Neural crest cell (in vitro differentiated cells): ENCODE measurements at places on chromosomes 4 and X. TPM values are rescaled to one million over a fixed set of nuclear protein-coding genes. Genes with fewer than 3 reads are reported as not detected.

DNA sequence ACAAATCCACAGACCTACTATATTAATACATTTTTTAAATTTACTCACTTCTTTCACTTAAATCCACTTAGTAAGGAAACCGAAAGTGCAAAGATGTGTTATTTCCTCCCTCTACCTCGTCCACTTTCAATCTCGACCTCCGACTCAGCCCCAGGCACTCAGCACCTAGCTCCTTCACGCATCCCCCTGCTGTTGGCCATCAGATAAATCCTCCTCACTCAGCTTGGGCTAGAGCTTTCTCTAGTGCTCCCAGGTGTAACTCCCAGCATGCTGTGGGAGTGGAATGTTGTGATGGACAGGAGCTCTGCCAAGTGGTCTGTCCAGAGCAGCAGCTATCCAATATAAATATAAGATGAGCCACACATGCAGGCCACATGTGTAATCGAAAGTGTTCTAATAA lies 26.7 kb upstream of the TEC start:
- H3K4me1 ChIP-seq: no peaks in the 10 kb centered on the region
- no peak overlapping the region for H3K4me3 ChIP-seq
- no peak overlapping the region for H3K27ac ChIP-seq
- no peaks in the 10 kb centered on the region for H3K36me3 ChIP-seq
- no peaks in the 10 kb centered on the region for H3K27me3 ChIP-seq

GRCh38 chrX:1601051-1601767 lies 9.8 kb downstream of the AKAP17A start:
- H3K27ac ChIP-seq: no peak overlapping the region
- no peak for DNase-seq
- no peaks in the 10 kb centered on the region for H3K4me1 ChIP-seq
- peaks cover 27% of the 10 kb centered on the region for H3K36me3 ChIP-seq

DNA sequence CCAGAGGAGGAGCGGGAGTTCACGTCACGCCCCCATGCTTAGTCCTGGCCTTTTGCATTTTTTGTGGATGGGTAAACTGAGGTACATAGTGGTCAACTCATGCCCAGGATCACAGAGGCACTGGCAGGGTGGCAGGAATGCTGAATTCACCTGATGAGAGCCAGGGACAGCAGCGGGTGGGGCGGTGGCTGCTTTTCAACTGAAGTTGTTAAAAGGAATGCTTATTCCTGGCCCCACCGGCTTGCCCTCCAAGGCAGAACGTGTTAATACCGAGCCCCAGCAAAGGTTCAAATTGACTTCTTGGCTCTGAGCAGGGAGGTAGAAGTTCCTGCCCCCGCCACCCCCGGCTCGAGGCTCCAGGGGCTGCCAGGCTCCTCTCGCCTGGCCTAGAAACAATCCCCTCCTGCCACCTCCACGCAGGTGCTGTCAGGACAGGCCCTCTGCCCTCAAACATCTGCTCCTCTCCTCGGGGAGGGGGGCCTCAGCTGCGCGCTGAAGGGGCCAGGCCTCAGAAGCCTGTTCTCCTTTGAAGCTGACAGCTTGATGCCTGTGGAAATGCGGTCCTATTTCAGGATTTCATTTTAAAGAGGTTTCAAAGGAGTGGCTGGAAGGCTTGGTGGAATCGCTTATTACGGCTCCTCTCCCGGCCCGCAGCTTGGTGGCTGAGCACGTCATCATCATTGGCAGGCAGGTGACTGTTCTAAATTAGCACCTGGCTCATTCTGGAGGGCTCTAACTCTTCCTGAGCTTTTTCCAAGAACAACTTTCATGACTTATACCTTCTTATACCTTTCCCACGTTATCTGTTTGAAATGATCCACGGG lies 93.0 kb downstream of the PHKA2 start:
- DNase-seq: no peak
- peaks cover 15% of the 10 kb centered on the region for H3K4me1 ChIP-seq
- peaks cover 2% of the 10 kb centered on the region for H3K36me3 ChIP-seq

GRCh38 chr4:6538111-6538510 lies 36.9 kb upstream of the MAN2B2 start:
- peaks cover 56% of the 10 kb centered on the region for H3K27me3 ChIP-seq
- H3K36me3 ChIP-seq: no peaks in the 10 kb centered on the region
- DNase-seq: no peak
- no peak overlapping the region for H3K4me3 ChIP-seq
- no peak overlapping the region for H3K27ac ChIP-seq

- no peak overlapping the region for H3K27ac ChIP-seq
- peak; percentile 41 for DNase-seq
- H3K27me3 ChIP-seq: no peaks in the 10 kb centered on the region
- H3K36me3 ChIP-seq: no peaks in the 10 kb centered on the region
These were observed 17.1 kb upstream of the MAP7D3 start for GRCh38 chrX:136268051-136269048.

GRCh38 chr4:169921237-169921636 lies 105.0 kb downstream of the MFAP3L start:
- H3K4me1 ChIP-seq: peaks cover 3% of the 10 kb centered on the region
- no peak overlapping the region for H3K27ac ChIP-seq
- H3K4me3 ChIP-seq: no peak overlapping the region
- no peaks in the 10 kb centered on the region for H3K36me3 ChIP-seq
- H3K27me3 ChIP-seq: peaks cover 4% of the 10 kb centered on the region

GRCh38 chr4:167218022-167218608 lies 16.2 kb downstream of the SPOCK3 start:
- no peak overlapping the region for H3K27ac ChIP-seq
- peaks cover 2% of the 10 kb centered on the region for H3K27me3 ChIP-seq
- H3K4me1 ChIP-seq: no peaks in the 10 kb centered on the region
- no peaks in the 10 kb centered on the region for H3K36me3 ChIP-seq

DNA sequence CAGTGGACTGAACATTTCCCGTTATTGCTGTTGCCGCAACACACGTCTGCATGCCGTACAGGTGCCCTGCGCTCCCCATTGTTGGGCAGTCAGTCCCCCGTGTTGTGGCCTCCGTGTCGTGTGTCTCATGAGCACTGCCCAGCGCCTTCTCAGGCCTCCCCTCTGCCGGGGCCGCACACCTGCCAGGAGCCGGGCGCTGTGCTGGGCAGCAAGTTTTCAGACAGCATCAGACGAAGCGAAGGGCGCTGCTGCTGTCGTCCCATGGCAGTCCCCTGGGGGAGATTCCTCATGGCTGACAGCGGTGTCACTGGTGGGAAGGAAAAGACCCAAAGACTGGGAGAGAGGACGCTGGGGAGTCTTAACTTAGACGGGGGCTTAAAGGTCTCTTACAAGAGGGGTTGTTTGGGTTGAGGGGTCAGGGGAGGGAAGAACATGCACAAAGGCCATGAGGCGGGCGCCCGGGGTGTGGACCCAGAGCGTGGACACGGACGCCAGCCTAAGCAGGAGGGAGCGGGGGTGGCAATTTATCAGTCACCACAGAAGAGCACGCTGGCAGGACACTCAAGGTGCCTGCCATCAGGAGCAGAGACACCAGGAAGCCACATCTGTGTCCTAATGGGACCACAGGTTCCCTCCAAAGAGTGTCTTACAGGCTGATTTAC lies 47.3 kb downstream of the RGS12 start:
- H3K36me3 ChIP-seq: peaks cover 7% of the 10 kb centered on the region
- H3K27ac ChIP-seq: peak overlapping the region; percentile 57
- no peak for DNase-seq
- no peak overlapping the region for H3K4me3 ChIP-seq
- H3K4me1 ChIP-seq: peaks cover 34% of the 10 kb centered on the region
- H3K27me3 ChIP-seq: no peaks in the 10 kb centered on the region

DNA sequence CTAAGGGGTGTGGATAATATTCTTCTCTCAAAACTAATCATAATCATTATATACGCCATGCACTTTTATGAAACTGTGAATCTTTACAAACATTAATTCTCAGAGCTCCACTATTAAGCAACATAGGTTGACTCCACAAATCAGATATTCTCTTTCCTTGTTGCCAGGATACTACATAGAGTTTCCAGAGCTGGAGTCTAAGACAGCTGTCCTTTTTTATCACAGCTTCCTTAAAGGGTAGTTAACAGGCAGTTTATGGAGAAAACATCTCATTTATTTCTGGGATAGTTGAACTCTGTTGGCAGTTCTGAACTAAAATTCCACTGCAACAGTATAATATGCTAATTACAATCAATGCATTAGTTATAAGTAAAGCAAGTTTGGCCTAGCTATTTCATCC lies 152.1 kb upstream of the PPP1R2C start:
- peaks cover 3% of the 10 kb centered on the region for H3K4me1 ChIP-seq
- no peak for DNase-seq
- H3K27me3 ChIP-seq: no peaks in the 10 kb centered on the region
- H3K4me3 ChIP-seq: no peak overlapping the region
- no peaks in the 10 kb centered on the region for H3K36me3 ChIP-seq

DNA sequence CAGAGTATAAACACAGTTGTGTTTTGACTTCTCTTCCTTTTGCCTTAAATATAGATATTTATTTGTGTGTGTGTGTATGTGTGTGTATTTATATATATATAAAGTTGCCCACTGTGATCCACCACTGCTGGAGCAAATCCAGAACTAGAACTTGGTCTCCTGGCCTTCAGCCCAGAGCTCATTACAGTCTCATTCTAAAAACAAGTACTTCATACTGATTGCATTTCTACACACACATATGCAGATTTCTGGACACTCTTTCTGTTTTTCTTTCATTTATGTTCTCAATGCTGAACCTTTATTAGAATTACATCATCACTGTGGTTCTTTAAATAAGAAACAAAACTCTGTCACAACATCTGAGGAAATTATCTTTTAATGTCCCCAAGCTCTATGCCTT lies 381 bp downstream of the TXK start:
- no peaks in the 10 kb centered on the region for H3K27me3 ChIP-seq
- no peak overlapping the region for H3K4me3 ChIP-seq
- DNase-seq: no peak
- no peak overlapping the region for H3K27ac ChIP-seq
- H3K4me1 ChIP-seq: no peaks in the 10 kb centered on the region

- no peaks in the 10 kb centered on the region for H3K27me3 ChIP-seq
- no peak for DNase-seq
- peaks cover 15% of the 10 kb centered on the region for H3K4me1 ChIP-seq
- no peak overlapping the region for H3K4me3 ChIP-seq
- H3K36me3 ChIP-seq: peaks cover 10% of the 10 kb centered on the region
These were observed 28.3 kb upstream of the MAGEC2 start for GRCh38 chrX:142233400-142233799.

DNA sequence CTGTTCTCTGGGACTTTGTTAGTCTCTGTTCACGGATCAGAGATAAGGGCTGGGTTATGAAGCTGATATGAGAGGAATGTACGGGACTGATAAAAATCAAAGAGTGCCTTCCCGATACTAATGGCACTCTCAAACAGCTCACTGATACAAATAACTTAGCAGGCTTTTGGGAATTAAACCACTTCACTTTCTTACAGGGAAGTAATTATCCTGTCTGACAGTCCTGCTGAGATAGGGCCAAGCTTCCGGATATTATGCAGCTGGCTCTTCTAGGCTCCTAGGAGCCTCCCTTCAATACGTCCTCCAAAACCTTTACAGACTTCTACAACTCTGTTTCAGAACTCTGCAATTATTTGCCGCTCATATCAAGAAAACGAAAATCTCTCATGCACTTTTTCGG lies 418.0 kb downstream of the NLGN4X start:
- DNase-seq: no peak
- no peaks in the 10 kb centered on the region for H3K27me3 ChIP-seq
- H3K36me3 ChIP-seq: no peaks in the 10 kb centered on the region
- H3K4me3 ChIP-seq: no peak overlapping the region

- H3K27me3 ChIP-seq: peaks cover 7% of the 10 kb centered on the region
- no peak overlapping the region for H3K4me3 ChIP-seq
- no peak for DNase-seq
- H3K36me3 ChIP-seq: no peaks in the 10 kb centered on the region
These were observed 8.3 kb upstream of the VEGFC start for GRCh38 chr4:176800891-176801534.

- no peaks in the 10 kb centered on the region for H3K36me3 ChIP-seq
- no peak overlapping the region for H3K4me3 ChIP-seq
- H3K27me3 ChIP-seq: no peaks in the 10 kb centered on the region
- H3K4me1 ChIP-seq: peaks cover 8% of the 10 kb centered on the region
- no peak overlapping the region for H3K27ac ChIP-seq
These were observed 21.5 kb downstream of the HHIP start for GRCh38 chr4:144667500-144667899.

GRCh38 chrX:48826876-48827653 lies 752 bp downstream of the ERAS start:
- H3K4me1 ChIP-seq: no peaks in the 10 kb centered on the region
- DNase-seq: no peak
- H3K4me3 ChIP-seq: no peak overlapping the region
- H3K27me3 ChIP-seq: peaks cover 19% of the 10 kb centered on the region
- H3K36me3 ChIP-seq: peaks cover 31% of the 10 kb centered on the region

- H3K27ac ChIP-seq: no peak overlapping the region
- no peak for DNase-seq
- no peaks in the 10 kb centered on the region for H3K36me3 ChIP-seq
- H3K27me3 ChIP-seq: no peaks in the 10 kb centered on the region
These were observed 235.2 kb upstream of the ANKRD50 start for GRCh38 chr4:124947622-124948265.

DNA sequence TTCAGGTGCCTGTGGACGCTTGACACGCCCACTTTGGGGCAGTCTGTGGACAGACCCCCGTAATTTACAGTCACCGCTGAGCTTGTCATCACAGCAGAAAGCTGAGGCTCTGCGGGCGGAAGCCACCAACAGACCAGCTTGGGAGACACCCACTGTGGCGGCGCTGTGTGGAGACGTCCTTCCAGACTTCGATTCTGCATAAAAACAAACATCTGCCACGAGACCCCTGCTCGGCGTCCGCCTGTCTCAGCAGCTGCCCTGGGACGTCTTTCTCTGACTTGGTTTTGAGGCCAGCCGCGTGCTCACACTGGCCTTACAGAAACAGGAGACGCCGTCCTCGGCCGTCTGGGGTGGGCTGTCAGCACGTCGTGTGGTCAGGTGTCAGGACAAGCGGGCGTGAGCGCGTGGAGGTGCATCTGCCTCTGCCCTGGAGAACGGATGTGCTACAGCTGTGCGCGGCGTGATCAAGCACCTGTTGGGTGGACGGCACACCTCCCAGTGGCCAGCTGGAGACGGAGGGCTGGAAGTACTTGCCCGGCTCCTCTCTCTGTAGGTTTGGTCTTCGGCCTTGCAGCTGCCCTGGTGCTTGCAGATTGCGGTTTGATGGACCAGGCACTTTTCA lies 37.5 kb downstream of the PIGG start:
- no peaks in the 10 kb centered on the region for H3K27me3 ChIP-seq
- peaks cover 6% of the 10 kb centered on the region for H3K36me3 ChIP-seq
- no peak overlapping the region for H3K4me3 ChIP-seq
- no peak for DNase-seq

- peaks cover 34% of the 10 kb centered on the region for H3K36me3 ChIP-seq
- no peak overlapping the region for H3K4me3 ChIP-seq
- H3K27ac ChIP-seq: no peak overlapping the region
- DNase-seq: no peak
- H3K27me3 ChIP-seq: no peaks in the 10 kb centered on the region
These were observed 91.6 kb upstream of the NUDT6 start for GRCh38 chr4:123014038-123014437.

- no peaks in the 10 kb centered on the region for H3K4me1 ChIP-seq
- H3K4me3 ChIP-seq: no peak overlapping the region
- no peaks in the 10 kb centered on the region for H3K36me3 ChIP-seq
- no peak overlapping the region for H3K27ac ChIP-seq
These were observed 8.8 kb upstream of the BEX3 start for GRCh38 chrX:103367502-103367901.

Gene CLDN34
- 0.30 and 0.33 TPM in 2 replicates for total RNA-seq

Gene EVC2
- total RNA-seq: 6.4 and 7.2 TPM in 2 replicates

Gene PAGE1
- not detected in 2 replicates for total RNA-seq
